ENCODE measurements at places on chromosomes 11 and 22.

DNA sequence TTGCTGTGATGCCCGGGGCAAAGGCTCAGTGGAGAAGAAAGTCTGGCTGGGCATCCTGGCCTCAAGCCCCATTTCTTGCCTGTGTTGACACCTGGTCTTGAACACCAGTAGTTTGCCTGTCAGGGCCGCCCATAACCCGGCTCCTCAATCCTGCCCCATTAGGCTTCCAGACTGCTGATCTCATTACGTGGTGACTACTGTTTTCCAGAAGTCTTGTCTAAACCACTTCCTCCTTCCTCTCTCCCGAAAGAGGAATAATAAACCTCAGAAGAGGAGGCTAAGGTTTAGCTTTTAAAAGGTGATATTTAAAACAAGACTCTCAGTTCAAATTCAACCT lies 97.7 kb downstream of the CD44 start:
- DNase-seq = no peak

DNA sequence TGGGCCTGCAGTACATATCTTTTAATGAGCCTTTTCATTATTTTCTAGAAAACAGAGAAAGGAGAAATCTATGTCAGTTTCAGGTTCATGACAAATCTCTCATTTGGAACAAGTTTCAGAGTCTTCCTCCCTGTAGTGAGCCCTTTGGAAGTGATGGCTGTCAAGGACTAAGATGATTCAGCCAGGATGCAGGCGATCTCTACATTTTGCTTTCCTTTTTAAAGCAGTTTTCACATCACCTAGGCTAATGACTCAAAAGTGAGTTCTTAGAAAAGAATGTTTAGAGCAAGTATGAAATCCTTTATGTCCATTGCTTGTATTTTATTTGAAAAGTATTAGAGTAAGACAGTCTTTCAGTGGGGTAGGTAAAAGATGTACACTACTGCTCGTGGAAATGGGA lies 130.1 kb downstream of the TRPC6 start:
- no peak for DNase-seq

DNA sequence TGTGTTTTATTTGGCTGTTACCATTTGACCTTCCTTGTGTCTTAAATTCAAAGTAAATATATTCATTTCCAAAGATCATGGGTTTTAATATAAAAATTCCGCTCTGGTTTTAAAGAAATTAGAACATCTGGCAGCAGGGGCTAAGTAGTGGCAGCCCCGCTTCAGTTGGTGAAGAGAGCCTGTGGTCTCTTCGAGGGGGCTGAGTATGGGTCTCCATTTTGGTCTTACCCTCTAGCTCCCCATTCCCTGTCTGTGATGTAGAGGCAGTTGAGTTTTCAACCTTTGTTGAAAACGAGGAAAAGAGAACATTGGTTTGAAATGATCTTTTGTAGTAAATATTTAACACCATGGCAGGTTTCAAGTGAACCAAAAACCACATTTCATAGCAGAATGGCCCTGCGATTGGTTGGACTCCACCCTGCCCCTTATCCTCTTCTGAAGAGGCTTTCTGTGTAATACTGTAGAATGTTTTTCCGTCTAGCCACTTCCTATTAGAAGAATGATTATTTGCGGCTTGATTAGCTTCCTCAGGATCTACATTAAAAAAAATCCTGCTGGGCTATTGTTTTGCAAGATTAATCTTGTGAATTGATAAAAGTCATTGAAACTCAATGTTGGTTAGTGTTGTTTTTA lies 17.7 kb downstream of the APLP2 start:
- no peak for DNase-seq

GRCh38 chr11:43920598-43921419 lies 21.6 kb upstream of the C11orf96 start:
- no peak for DNase-seq

DNA sequence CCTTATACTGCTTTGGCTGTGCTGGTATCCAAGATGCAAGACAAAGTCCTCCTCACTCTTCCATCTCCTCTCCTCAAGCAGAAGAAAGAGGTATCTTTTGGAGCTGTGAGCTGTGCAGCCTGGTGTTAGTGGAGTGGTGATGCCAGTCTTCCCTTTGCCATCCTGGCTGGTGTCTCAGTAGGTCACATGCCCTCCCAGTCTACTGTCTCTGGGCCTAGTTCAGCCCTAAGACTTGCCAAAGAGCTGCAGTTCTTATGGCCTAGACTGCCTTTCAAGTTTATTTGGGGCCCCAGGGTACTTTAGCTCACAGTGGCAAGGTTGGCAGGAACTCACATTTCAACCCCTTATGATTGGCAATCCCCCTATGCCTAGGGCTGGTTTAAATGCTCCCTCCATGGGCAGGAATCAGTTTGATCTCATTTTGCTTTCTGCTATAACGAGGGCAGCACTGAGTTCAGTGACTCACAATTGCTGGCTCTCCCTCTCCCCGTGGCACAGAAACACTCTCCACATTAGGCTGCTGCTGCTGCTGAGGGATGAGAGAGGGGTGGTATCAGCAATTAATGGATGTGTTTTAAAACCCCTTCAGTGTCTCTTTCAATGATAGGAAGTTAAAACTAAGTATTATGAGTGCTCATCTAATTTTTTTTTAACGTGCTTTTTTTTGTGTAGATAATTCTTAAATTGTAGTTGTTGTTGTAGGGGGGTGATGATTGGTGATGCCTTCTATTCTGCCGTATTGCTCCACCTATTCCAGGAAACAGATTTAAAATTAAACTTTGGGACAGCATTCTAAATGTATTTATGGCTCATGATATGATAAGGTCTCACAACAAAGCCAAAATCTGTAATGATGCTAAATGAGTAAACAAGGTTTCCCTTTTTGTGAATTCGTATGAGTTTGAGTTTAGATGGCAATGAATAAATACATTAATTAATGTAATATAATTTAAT lies 1295.0 kb downstream of the JRKL start:
- no peak for DNase-seq

- DNase-seq = no peak
These were observed 11.5 kb upstream of the PEX26 start for GRCh38 chr22:18066181-18066859.

DNA sequence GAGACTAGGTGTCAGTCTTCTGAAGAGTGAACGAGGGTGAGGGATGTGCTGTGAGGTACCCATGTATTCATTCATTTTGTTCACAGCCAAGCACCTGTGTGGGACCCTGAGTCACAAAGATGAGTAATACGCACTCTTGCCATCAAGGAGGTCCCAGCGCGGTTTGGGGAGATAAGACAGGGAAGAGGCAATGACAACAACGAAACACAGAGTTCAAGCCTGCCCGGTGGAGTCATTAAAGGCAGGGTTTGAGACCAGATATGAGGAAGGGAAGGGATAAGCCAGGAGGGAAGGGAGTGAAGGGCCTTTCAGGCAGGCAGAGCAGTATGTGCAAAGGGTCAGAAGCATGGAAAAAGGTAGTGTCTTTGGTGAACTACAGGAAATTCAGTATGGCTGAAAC lies 4.6 kb downstream of the DCHS1 start:
- DNase-seq = no peak
